ENCODE measurements at places on chromosomes 6 and 20. TPM values are rescaled to one million over a fixed set of nuclear protein-coding genes. Genes with fewer than 3 reads are reported as not detected.
A peak's percentile ranks its signal among the peaks of the same experiment; 100 is the strongest.

GRCh38 chr6:129774697-129775447 is 64.9 kb upstream of the ARHGAP18 start:
- DNase-seq = peak; percentile 52

GRCh38 chr6:562052-562676 is 94.7 kb downstream of the HUS1B start:
- peak; percentile 12 for DNase-seq

DNA sequence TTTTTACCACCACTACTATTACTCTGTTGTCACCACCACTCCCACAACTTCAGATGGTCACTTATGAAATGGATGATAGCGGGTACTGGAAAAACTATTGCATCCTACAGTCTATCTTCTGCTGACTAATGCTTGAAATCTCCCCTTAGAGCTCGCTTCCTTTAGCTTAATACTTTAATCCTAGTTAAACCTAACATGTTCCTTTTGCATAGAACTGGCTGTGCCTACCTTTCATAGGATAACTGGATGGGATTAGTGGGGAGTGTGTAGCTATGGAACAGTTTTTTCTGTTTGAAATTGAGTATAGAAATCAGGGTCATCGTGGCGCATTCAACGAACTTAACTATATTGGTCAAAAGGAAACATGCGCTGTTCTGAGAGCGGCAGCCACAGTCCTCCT is 294.7 kb downstream of the FARS2 start:
- no peak for DNase-seq

The PAX1 gene
- not detected for total RNA-seq

DNA sequence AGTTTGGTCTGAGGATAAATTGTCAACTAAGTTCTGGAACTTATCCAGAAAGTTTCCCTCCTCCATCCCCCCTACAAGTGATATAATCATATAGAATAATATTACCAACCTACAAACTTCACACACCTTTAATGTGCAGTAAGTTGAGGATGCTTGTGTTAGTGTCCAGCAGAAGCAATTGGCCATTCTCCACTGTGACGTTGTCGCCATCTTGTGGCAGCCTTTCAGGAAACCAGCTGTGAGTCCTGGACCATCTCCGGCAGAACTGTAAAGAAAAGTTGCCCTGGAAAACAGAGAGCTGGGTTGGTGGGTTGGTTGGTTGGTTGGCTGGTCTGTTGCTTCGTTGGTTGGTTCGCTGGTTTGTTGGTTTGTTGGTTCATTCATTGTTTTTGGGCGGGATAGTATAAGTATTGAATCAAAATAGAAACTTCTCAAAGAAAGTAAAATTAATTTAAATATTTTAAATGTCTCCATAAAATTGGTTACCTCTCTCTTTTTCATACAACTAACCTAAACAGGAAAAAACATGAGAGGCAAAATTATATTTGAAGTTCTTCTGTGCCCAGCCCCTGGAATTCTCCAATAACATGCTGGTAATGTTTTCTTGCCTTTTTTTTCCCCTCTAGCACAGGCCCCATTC is 127.5 kb downstream of the PKHD1 start:
- DNase-seq = peak; percentile 59

Measured in tibial nerve (tissue), 4 donors.